Right renal cortex interstitium (tissue), 3 donors: ENCODE measurements at places on chromosomes 2 and 18. TPM values are rescaled to one million over a fixed set of nuclear protein-coding genes. Genes with fewer than 3 reads are reported as not detected.
A peak's percentile ranks its signal among the peaks of the same experiment; 100 is the strongest.

DNA sequence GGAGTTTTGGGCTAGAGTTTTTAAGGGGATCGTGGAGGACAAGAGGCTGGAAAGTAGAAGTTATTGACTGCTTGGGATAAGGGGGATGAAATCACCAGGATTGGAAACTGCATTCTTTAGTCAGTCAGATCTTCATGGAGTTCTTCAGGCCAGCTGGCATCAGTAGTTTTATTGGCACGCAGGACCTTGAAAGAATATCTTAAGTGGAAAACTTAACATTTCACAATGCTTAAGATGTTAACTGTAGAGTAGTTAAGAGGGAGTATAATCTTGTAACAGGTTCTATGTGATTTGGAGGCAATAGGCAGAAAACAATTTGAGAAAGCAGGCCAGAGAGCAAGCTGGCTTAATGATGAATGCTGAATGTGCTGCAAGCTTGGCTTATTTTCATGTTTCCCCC lies 300.4 kb upstream of the KCNH7 start:
- DNase-seq: no peak

DNA sequence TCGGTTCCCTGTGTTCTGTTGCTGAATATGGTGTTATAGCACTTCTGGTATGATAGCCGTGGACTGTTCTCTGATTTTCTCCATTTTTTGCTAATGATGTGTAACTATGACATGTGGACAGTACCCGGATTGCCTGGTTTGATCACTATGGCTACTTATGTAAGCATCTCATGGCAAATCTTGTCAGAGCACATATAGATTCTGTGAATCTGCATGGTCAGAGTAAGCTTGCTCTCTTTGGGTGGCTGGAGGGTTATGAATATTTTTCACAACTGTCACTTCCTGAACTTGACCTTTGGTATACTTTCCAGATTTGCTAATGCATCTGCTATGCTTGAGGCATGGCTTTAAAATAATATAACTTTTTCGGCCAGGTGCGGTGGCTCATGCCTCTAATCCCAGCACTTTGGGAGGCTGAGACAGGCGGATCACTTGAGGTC lies 36.8 kb upstream of the ATP8B1 start:
- no peak for DNase-seq

- no peak for DNase-seq
These were observed 3.5 kb upstream of the RNU4ATAC start for GRCh38 chr2:121527009-121527682.

DNA sequence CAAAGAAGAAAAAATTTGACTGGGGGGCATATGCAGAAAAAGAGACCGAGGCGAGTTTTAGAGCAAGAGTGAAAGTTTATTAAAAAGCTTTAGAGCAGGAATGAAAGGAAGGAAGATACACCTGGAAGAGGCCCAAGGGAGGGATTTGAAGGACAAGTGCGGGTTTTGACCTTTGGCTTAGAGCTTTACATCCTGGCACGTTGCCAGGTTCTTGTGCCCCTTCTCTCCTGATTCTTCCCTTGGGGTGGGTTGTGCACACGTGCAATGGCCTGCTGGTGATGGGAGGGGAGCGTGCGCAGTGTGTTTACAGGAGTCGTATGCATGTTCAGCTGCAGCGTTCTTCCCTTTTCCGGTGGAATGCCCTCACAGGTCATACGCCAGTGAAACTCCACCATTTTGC lies 208.8 kb downstream of the NBAS start:
- DNase-seq: no peak

DNA sequence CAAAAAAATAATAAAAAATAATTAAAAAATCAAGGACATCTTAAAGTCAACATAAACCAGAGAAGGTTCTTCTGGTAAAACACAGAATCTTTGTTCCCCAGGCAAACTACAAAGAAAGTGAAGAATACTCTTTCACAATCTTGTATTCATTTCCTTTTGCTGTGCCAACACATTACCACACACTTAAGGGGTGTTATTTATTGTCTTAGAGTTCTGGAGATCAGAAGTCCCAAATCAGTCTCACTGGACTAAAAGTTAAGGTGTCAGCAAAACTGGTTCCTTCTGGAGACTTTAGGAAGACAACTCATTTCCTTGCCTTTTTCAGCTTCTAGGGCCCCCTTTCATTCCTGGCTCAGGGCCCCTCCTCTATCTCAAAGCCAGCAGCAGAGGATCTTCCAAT lies 12.2 kb upstream of the CAB39 start:
- DNase-seq: no peak

DNA sequence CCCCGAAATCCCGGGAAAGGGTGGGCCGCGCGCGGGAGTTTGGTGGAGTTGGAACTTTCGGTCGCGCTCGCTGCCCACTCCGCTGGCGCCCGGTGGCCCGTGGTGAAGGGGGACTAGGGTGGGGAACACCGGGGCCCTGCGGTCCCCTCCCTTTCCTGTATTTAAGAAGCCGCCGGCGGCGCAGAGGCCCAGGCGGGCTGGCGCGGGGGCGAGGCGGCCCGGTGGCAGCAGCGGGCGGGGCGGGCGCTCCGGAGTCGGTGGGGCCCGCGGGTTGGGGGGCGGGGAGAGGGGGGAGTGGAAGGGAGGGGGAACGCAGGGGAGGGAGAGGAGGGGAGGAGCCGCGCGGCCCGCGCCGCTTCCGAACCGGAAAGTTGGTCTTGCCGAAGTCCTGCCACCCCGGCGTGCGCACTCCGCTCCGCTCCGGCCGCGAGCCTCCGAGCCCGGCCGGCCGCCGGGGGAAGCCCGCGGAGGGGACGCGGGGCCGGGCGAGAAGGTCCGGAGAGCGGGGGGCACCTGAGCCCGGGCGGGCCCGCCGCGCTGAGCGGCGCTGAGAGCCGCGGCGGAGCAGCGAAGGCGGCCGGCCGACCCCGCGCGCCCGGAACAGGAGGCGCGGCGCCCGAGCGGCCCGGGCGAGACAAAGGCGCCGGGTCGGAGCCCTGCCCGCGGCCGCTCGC lies 425 bp upstream of the SALL3 start:
- no peak for DNase-seq

The ZC3H15 gene
- polyA plus RNA-seq: 134 TPM

- no peak for DNase-seq
These were observed 518.8 kb upstream of the MEX3C start for GRCh38 chr18:51716277-51716676.

GRCh38 chr2:171087547-171087946 lies 73.1 kb downstream of the TLK1 start:
- DNase-seq: no peak

- DNase-seq: no peak
These were observed 109.1 kb upstream of the RMDN2 start for GRCh38 chr2:37816036-37816435.

GRCh38 chr18:25672490-25672889 lies 320.5 kb upstream of the ZNF521 start:
- DNase-seq: no peak

The UCN gene
- 0.59 TPM for polyA plus RNA-seq

GRCh38 chr2:237563816-237564215 lies 2.6 kb upstream of the PRLH start:
- no peak for DNase-seq

DNA sequence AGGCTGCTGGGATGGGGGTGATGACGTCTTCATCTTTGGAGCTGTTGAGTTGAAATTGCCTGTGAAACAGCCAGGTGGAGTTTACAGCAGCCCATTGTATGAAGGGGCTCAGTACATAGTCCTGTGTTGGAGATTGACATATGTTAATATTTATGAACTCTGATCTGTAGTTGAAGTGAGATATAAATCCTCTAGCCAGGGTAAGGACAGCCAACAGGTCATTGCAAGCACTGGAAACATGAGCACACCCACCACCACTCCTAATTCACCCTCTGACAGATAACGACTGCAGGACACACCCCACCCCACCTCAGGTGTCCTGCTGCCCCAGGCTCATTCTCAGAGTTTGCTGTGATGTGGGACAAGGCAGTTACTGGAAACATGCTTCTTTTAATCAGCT lies 112.4 kb upstream of the TRIB2 start:
- no peak for DNase-seq

GRCh38 chr2:16128746-16129610 lies 188.6 kb downstream of the MYCN start:
- no peak for DNase-seq

The SCYGR4 gene
- not detected for polyA plus RNA-seq

GRCh38 chr2:166573391-166573790 lies 79.3 kb upstream of the SCN7A start:
- no peak for DNase-seq

DNA sequence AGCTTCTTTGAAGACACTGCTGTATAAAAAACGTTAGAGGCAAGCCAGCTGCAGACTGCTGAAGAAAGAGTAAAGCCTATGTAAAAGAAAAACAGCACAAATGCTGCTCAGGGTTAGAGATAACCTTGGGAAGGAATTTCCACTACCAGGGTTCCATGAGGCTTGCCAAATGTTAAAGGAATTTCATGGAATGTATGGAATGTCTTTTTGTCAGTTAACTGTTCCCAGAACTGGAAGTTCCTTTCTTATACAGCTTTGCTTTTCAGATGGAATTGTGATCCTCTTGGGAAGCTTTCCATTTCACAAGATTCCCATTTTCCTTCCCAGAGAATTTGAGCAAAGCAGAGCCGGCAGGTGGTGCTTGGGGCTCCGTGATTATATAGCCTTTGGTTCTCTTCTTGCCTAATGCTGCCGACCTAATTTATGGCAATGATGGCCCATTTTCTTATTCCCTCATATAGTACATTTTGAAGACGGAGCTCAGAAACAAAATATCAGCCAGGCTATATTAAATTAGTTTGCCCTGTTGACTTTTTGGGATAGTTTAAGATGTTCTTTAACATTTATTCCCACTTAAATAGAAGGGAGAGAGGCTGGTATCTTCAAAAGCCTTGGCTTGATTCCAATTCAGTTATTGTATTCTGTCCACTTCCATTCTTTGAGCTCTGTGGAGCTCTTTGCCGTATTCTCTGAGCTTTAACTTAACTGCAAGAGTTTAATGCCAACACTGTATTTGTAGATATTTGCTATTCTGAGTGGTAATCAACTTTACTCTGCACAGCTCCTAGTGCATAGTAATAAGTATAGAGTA lies 162.3 kb downstream of the PHLPP1 start:
- peak; percentile 12 for DNase-seq

DNA sequence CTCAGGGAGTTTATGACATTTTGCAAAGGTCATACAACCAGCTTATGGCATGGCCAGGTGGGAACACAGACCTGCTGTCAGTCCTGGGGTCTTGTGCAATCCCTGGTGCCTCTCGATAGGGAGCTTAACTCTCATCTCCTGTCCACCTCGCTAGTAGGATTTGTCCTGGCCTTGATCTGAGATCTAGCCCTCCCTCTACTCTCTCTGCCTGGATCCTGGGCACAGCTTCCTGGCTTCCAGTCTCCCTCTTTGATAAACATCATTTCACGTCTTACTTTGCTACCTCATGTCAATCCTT lies 13.8 kb downstream of the GALR1 start:
- DNase-seq: no peak

GRCh38 chr18:37161491-37161890 lies 332.6 kb downstream of the KIAA1328 start:
- no peak for DNase-seq

DNA sequence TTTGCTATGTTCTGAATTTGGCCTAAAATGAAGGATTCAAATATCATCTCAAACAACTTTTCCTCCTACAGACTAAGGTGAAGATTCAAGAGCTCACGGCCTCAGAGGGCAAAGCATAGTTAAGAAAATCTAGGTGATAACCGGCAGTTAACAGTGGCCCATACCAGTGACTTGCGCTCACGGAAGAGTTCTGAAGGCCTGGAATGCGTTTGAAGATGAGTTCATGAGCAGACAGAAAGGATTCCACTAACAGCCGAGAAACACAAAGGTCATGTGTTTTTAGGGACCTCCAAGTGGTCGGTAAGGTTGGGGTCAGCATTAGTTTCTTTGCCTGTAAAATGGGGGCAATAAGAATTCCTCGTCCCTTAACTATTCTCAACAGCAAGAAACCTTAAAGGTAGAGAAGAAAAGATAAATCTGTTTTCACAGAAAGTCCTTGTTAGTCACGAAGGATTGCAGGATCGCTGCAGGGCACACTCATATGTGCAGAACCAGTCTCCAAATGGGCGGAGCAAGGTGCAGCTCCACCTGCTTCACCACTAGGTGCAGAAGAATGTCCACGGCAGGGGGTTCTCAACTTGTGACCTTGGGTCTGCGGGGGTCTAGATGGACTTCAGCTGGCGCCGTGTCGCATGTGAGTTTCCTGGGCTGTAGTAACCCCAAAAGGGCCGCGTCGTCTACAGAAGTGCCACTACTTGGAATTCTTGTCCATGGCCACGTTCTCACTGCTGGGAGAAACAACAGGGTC lies 708 bp upstream of the RPIA start:
- no peak for DNase-seq

GRCh38 chr2:47984041-47984440 lies 77.7 kb upstream of the FBXO11 start:
- DNase-seq: no peak

The C2orf80 gene
- 0.21 TPM for polyA plus RNA-seq

DNA sequence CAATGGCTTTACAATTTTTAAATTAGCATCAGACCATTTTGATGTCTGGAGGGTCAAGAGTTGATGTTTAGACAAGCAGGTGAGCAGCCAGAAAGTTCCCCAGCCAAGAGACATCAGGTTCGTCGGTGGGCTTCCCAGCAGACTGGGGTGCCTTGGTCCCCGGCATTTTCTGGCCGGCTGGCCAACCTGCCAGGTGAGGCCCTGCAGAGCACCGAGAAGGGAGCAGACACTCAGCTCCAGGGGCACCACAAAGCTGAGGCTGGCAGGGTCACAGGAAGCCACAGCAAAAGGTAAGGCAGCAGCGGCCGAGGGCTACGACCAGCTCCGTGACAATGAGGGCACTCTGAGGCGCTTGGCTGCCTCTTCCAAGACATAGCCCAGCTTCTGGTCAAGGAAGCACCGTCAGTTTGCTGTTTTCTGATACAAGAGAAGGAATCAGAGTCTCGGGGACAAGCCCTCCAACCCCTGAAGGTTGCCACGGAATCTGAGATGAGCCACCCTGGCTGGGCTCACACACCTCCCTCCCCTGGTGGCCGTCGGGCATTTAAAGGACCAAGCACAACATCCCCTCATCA lies 229.0 kb downstream of the MGAT5 start:
- no peak for DNase-seq

GRCh38 chr2:166592750-166593149 lies 98.7 kb upstream of the SCN7A start:
- no peak for DNase-seq

GRCh38 chr2:14255135-14255820 lies 377.2 kb upstream of the LRATD1 start:
- DNase-seq: no peak

DNA sequence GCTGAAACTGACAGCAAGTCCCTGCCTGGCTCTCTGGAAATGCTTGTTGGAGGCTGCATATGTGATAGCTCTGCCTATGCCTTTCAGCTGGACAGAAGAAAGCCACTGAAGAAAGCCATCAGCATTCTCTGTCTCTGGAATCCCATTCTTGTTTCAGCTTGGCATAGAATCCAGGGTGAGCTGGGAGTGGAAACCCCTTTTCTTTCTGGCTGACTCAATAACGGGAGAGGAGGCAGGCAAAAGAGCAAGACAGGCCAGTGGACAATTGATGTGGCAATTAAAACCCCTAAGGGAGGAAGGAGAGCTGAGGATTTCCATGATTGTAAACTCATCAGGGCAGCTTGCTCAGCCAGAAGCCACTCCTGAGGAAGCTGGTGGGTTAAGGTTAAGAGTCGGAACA lies 208.1 kb downstream of the CLIP4 start:
- DNase-seq: no peak
